Inflammatory macrophage treated with lipopolysaccharide for 4 hours (primary cell): ENCODE measurements at places on chromosomes 1 and 21.

- no peak for DNase-seq
These were observed 5.2 kb upstream of the FNDC10 start for GRCh38 chr1:1605034-1605591.

- no peak for DNase-seq
These were observed 106.4 kb downstream of the CTH start for GRCh38 chr1:70517444-70517843.

DNA sequence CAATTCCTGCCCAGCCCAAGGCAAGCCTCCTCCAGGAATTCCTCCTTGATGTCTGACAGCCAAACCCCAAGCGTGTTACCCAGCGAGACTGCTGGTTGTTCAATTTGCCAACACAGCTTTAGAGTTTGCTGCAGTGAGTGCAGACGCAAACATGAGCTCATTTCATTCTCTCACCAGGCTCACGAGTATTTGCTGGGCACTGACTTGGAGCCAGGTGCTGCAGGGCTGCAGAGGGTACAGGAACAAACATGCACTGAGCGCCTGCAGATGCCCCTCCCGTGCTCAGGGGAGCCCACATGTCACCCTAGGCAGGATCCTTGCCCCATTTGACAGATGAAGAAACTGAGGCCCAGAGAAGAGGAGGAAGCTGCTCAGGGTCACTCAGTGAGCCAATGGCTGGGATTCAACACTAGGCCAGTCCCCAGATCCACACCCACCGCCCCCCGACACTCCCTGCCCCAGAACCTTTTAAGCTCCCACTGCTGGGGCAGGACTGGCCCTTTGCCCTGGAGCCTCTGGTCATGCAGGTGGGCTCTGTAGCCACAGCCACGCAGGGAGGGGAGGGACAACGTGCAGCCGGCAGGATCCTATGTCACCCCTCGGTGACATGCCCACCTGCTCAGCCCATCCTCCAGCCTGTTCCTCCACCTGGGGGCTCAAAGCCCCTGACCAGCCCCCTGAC lies 363.7 kb downstream of the MATN1 start:
- no peak for DNase-seq

DNA sequence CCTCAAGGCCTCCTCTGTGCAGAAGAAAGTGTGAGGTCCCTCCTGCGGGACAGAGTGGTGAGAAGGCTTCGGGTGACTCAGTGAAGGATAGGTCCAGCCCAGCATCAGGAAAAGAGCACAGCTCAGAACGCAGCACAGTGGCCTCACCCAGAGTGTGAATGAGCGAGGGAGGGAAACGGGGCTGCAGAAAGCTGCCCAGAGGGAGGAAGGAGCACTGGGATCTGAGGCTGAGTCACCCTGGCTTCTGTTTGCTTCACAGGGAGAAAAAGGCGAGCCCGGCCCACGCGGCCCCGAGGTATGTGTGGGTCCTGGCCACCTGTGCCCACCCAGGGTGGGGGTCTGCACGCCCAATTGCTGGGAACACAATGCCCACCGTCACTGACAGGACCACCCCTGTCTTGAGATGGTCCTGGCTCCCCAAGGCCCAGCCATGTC lies 24.3 kb downstream of the COL6A2 start:
- no peak for DNase-seq

DNA sequence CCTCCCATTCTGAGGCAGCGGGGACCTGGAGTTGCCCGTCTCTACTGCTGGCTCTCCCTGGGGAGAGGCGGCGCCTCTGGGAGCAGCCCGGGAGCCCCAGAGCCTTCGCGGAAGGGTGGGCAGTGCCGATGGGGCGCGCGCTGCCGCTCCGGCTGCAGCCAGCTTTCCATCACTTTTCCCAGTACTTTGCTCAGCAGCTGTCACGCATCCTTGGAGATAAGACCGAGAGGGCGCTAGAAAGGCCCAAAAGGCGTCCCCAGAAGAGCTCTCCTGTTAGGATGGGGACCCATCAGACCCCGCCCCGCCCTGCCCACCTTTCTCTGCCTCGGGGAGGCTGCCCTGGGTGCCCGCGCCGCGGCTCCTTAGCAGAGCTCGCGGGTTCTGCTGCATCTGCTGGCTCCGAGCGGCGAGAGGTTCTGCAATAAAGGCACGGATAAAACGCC lies 534 bp downstream of the KCNH1 start:
- DNase-seq, result no peak

DNA sequence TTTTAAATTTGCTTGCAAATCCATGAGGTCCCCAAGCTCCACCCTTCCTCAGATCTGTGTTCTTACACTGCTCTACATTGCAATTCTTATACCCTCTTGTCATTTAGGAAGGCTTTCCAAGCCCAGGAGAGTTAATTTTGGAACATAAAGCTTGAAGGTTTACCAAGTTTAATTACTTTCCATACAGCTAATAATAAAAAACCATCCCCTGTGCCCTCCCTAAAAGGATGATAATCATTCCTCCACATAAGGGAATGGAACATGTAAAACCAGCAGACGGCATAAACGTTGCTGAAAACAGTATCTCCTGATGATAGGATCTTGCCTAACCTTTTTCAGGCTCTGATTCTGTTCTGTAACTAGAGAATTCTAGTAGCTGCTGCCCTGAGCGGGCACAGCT lies 23.9 kb upstream of the SIPA1L2 start:
- DNase-seq, result no peak

- DNase-seq, result peak; percentile 33
These were observed 106.0 kb downstream of the SLC45A1 start for GRCh38 chr1:8423692-8424538.

GRCh38 chr1:67850611-67851075 lies 17.4 kb upstream of the GNG12 start:
- peak; percentile 52 for DNase-seq

DNA sequence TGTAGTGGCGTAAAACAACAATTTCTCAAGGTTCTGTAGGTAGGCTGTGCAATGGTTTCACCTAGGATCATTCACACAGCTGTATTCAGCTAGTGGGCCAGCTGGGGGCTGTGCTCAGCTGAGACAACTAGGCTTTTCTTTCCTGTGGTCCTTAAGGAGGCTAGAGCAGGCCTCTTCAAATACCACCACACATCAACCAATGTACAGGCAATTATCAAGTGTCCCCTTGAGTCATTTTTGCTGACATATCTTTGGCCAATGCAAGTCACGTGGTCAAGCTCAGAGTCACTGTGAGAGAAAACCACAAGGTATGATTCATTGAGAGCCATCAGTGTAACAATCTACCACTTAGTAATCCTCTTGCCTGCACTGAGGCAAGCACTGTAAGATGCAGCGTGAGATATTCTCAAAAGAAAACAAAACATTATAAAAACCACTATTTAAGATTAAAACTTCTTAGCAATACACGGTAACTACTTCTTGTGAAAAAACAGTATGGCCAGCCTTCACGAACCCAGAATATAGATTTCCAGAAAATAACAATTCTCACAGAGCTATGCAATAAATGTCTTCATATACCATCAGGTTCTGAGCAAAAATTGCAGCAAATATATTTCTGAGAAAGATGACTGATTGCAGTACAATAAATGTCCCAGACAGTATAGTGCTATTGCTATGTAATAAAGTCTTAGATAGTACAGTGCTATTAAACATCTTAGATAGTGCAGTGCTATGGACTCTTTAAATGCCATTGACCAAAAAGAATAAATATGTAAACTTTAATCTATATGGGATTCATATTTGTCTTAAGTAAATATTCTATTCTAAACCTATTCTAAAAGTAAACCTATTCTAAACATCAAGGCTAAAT lies 55.3 kb downstream of the NME7 start:
- DNase-seq, result peak; percentile 87

DNA sequence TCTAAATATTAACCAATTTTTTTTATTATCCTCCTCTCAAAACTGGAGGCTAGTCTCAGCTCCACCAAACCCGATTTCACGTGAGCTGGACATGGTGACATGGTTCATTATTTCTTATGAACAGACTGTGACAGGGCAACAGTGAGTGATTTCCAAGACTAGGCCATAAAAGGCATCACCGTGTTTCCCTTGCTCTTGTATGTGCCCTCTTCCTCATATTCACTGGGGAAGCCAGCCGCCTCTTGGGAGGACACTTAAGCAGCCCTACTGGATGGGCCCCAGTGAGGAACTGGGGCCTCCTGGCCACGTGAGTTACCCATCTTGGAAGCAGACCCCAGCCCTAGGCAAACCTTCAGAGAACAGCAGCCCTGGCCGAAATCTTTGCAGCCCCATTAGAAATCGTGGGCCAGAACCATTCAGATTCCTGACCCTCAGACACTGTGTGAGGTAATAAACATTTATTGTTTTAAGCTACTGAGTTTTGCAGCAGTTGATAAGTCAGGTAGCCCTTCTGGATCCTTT lies 105.0 kb downstream of the GALNT2 start:
- no peak for DNase-seq

DNA sequence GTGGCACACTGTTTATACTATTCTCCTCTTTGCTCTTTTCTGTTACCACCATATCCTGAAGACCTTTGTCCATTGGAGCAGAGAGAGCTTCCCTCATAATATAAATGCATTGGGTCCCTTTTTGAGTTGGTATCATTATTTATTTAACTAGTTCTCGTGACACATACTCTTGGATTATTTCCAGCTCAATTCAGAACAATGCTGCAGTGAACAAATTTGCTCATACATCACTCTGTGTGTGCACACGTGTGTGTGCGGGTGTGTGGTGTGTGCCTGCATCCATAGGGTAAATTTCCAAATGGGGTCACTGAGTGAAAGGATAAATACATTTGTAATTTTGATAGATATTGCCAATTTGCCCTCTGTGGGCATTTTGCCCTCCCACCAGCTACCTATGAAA lies 5.8 kb downstream of the PLA2G2A start:
- no peak for DNase-seq
